Type B pancreatic cell (in vitro differentiated cells): ENCODE measurements at places on chromosomes 7 and 10. TPM values are rescaled to one million over a fixed set of nuclear protein-coding genes. Genes with fewer than 3 reads are reported as not detected.

Gene TMEM184A
- 6.6 and 7.6 TPM in 2 replicates for total RNA-seq

Gene ABCB4
- total RNA-seq = 1.00 and 1.6 TPM in 2 replicates

Gene ELN
- 8.8 TPM in 1 of 2 replicates, not detected in the other for total RNA-seq

Gene AKR1C3
- 9.5 and 14.6 TPM in 2 replicates for total RNA-seq

Gene HMX2
- 0.19 TPM in 1 of 2 replicates, not detected in the other for total RNA-seq

Gene ZNF488
- 4.0 and 4.9 TPM in 2 replicates for total RNA-seq

Gene SLIT1
- 2.2 and 55.7 TPM in 2 replicates for total RNA-seq

Gene TFR2
- 1.8 and 2.5 TPM in 2 replicates for total RNA-seq

Gene OR2A1
- 0.38 TPM in 1 of 2 replicates, not detected in the other for total RNA-seq

Gene TTYH3
- total RNA-seq = 124 and 166 TPM in 2 replicates

Gene LIPM
- total RNA-seq = 0.38 TPM in 1 of 2 replicates, not detected in the other
